ENCODE measurements at places on chromosomes 12 and 14. TPM values are rescaled to one million over a fixed set of nuclear protein-coding genes. Genes with fewer than 3 reads are reported as not detected.

C12orf54 gene
- total RNA-seq = not detected

NXPH4 gene
- not detected for total RNA-seq

KRT78 gene
- total RNA-seq = not detected

GDF3 gene
- 1.0 TPM for total RNA-seq

MUCL1 gene
- not detected for total RNA-seq

GRCh38 chr14:72887514-72887913 is 6.4 kb downstream of the DPF3 start:
- DNase-seq = no peak

GRCh38 chr14:75913183-75913582 is 68.6 kb downstream of the TGFB3 start:
- DNase-seq = no peak

GRCh38 chr12:29710104-29710503 is 73.6 kb downstream of the TMTC1 start:
- DNase-seq = no peak
